ENCODE measurements at places on chromosomes 2 and 18.

DNA sequence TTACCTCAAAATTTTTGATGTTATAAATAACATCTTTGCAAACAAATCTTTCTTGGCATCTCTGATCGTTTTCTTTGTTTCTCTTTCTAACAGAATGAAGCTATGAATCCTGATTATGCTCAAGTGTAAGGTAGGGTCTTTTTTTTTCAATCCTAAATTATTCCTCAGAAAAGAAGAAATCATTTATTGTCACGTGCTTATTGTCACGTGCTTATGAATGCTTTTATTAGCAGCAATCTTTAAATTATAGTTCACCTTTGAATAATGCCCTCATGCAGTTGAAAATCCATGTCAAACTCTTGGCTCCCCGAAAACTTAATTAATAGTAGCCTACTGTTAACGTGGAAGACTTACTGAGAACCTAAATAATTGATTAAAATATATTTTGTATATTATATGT, 39.2 kb upstream of the EPAS1 start:
- DNase-seq, result no peak

- no peak for DNase-seq
Measured at GRCh38 chr2:203891474-203891873, 23.9 kb downstream of the CTLA4 start.

- DNase-seq, result no peak
Measured at GRCh38 chr18:50560681-50561629, 1.1 kb downstream of the MAPK4 start.

DNA sequence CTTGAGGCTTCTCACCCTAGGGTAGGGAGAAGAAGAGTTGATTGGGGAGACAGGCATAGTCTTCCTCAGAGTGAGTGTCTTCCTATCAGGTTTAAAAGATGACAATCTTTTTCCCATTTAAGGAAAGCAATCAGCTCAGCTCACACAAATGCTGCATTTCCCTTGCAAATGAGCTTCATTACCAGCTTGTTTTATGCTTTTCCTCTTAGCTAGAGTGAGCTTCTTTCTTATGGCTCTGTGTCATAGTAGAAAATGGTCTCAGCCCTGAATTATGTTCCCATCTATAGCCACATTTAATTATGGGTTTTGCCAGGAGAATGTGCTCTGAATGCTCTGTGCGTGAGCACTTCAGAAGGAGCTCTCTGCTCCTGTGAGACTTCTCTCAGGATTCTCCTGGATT, 112.8 kb upstream of the NCK2 start:
- no peak for DNase-seq

- DNase-seq, result no peak
Measured at GRCh38 chr2:97708048-97708380, 5.4 kb upstream of the ZAP70 start.

GRCh38 chr2:17422061-17422460, 96.2 kb downstream of the RAD51AP2 start:
- DNase-seq, result no peak

DNA sequence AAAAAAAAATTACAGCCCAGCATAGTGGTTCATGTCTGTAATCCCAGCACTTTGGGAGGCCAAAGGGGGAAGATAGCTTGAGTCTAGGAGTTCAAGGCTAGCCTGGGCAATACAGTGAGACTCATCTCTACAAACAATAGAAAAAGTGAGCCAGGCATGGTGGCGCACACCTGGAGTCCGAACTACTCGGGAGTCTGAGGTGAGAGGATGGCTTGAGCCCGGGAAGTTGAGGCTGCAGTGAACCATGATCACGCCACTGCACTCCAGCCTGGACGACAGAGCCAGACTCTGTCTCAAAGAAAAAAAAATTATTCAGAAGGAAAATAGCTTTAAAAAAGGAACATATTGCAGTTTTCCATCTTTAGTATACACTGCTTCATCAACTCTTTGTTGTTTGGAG, 47.8 kb downstream of the CYP27C1 start:
- DNase-seq, result no peak

DNA sequence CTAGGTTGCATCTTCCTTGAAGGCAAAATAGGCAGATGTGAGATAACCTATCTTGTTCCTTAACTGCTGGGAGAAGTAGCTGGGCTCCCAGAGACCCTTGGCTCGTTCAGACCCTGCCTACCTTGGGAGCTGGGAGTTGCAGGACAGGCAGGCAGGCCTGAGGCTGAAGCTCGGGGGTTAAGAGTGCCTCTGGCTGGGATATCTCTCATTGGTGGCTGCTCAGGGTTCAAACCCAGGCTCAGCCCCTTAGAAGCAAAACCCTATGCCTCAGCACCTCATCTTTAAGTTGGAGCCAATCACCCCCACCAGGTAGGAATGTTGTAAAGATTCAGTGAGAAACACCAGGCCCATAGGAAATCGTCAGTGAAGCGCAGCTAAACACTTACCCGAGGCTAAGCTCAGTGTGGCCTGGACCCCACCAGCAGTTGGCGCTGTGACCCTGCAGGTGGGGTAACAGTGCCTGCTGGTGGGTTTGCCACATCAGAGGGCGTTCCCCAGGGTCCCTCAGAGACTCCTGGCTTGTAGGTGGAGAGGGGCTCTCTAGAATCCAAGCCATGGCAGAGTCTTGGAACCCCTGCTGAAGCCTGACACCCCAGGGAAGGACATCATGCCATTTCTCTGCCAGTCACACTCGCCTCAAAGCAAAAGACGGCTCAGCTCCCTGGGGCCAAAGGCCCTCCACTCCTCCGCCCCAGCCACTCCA, 54.6 kb upstream of the GPR17 start:
- peak; percentile 85 for DNase-seq

DNA sequence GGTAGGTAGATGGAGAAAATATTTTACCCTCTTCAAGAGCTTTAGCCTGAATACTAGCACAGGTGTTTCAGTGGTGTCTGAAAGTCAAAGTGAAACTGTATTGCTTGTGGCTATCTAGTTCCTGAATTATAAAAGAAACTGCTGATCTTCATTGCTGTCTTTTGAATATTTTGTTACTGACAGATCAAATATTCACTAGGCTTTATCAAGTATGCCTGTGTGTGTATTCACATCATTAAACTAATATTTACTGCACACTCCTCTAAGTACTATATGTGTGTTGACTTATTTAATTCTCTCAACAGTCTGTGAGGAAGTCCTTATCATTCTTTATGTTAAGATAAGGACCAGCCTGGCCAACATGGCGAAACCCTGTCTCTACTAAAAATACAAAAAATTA, 139.6 kb downstream of the SOCS6 start:
- no peak for DNase-seq

GRCh38 chr2:234723400-234723799, 226.5 kb upstream of the ARL4C start:
- DNase-seq, result no peak

GRCh38 chr2:96325041-96325883, at the start of gene ITPRIPL1:
TSS of gene ITPRIPL1 (plus strand) at chr2:96325317. CDS start at chr2:96325840, 523 bp downstream.
- no peak for DNase-seq

GRCh38 chr2:14712111-14712510, 79.6 kb downstream of the LRATD1 start:
- DNase-seq, result no peak

GRCh38 chr2:180520921-180521581, 459.4 kb upstream of the UBE2E3 start:
- no peak for DNase-seq

DNA sequence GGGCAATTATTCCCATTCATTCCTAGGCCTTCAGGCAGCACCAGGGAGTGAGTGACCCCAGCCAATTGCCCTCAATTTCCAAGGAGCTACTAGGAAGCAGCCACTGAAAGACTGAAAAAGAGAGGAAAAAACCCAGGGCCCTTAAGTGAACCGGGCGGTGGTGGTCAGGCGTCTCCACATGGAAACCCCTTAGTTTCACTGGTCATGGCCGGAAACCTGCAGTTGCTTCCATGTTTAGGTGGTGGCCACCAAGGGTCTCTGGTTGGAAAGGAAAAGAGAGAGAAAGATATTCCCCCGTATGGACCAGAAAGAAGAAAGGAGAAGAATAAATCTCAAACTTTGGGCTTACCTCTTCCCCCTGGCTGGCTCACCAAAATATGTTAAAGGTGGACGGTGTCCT, 64.9 kb downstream of the GALR1 start:
- DNase-seq, result no peak

- DNase-seq, result no peak
Measured at GRCh38 chr2:43255296-43255910, 29.0 kb upstream of the ZFP36L2 start.

- DNase-seq, result peak; percentile 11
Measured at GRCh38 chr2:134307334-134307733, 53.5 kb downstream of the MGAT5 start.

- peak; percentile 76 for DNase-seq
Measured at GRCh38 chr2:17877811-17878280, 621 bp upstream of the KCNS3 start.

DNA sequence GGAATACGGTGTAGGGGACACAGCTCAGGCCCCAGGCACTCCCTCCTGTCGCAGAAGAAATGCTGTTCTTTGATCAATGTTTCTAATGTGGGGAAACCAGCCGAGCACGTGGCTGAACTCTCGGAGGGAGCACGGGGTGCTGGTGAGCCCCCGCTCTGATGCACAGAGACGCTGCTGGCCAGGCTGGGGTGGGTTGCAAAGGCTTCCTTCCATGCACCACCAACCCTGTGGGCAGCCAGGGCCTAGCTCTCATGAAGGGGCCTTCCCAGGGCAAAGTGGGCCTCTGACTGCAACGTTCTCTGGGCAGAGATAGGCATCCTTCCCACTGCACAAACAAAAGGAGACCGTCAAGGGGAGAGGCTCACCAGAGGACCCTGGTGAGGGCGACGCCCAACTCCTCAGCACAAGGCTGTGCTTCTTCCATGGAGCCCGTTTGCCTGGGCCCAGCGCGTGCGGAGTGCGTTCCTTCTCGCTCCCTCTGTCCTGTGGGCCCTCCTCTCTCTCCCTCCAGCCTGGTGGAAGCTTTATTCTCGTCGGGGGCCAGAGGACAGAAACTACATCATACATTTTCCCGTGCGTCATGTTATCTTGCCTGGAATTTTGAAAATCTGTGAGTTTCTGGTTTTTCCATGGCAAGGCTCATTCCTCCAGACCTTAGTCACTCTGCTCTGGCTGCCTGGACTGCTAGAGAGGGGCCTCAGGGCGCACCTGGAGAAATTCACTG, 61.1 kb upstream of the SP3 start:
- DNase-seq, result no peak

- no peak for DNase-seq
Measured at GRCh38 chr2:148896136-148896535, 21.1 kb downstream of the KIF5C start.

DNA sequence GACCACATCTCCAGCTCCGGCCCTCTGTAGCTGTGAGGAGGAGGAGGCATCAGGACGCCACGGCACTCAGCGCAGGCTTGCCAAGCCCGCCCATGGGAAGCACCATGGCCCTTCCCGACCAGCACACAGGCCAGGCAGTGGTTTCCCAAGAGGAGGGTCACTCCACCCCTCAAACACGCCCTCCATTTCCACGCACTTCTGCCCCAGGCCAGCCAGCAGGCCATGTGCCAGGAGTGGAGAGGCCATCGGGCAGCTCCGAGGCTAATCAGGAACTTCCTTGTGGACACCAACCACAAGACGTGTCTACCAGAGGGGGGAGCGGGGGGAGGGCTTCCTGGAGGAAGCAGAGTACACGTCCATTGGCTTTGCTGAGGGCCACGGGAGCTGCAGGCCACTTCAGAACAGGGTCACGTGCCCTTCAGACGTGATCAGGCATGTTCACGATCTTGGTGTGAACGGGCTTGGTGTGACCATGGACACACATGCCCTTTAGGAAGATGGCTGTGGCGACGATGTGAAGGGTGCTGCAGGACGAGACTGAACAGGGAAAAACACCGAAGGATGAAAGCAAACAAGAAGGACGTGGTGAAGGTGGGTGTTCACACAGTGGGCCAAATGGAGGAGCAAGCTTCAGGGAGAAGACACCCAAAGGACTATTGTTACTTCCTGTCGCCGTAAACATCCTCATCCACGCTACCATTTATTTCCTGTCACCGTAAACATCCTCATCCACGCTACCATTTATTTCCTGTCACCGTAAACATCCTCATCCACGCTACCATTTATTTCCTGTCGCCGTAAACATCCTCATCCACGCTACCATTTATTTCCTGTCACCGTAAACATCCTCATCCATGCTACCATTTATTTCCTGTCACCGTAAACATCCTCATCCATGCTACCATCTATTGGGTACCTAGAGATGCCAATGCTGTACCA, 6.5 kb upstream of the MTERF4 start:
- DNase-seq, result no peak

DNA sequence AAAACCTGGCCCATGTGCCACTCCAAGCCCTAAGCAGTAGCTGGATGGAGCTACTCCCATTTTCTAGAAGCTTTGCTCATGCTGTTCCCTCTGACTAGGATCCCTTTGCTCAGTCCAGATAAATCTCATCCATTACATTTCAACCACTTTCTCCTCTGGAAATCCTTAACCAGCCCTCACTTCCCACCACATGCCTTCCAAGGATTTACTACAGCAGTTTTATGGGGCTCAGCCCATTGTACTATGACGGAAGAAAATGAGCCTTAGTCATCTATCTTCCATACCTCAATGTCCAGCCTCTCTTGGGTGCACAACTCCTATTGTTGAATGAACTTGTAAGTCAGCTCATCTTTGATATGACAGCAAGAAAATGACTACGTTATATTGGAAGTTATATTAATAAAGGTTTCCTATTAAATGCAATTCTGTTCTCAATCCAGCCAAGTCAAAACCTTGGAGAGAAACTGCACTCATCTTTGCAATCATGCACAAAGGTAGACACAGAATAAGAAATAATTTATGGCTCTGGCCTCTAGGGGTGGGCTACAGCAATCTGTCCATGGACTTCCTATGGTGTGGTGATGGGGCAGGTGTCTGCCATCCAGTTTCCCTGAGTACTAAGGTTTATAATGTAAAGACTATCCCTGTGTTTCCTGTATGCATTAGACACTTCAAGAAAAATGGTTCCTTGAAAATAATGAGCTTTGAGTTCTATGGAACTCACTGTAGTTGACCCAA, 3.4 kb downstream of the B4GALT6 start:
- DNase-seq, result peak; percentile 48

DNA sequence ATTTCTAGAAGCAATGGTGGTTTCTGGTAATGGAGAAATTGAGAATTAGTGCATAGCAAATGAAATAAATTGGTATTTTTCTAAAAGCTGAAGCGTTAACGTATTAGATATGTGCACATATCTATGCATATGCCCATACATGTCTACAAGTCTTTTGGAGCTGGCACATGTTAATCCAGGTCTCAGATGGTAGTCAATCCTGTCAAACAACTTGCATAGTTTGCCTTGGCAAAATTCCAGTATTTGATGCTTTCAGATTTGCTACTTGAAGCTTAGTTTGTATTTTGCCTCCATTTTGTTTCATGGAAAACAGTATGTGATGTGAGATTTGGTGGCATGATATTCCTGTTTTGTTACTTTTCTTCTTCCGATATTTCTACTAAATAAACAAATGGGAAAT, 304.6 kb downstream of the PARD3B start:
- DNase-seq, result no peak

DNA sequence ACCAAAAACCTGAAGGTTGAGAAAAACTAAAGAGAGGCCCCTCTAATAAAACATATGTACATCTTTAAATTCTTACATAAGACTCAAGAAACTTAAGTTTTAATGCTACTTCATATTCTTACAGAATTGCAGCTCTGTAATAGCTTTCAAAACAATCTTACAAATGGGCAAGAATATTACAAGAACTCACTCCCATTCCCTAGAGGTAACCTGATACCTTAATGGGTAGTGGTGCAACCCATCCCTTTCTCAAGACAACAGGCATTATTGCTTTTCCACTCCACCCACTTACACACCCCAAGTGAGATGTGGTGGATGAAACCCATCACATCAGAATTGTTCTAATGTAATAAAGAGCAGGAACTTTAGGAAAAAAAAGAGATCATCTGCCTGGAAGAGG, 103.7 kb downstream of the RBMS1 start:
- DNase-seq, result no peak

GRCh38 chr2:41933585-41934320, 114.1 kb upstream of the PKDCC start:
- DNase-seq, result no peak

GRCh38 chr2:46009315-46009714, 287.9 kb upstream of the EPAS1 start:
- DNase-seq, result no peak
